ENCODE measurements at places on chromosomes 2 and 18.

- no peak for DNase-seq
Observed at GRCh38 chr18:54268751-54269150, 566 bp upstream of the POLI start.

DNA sequence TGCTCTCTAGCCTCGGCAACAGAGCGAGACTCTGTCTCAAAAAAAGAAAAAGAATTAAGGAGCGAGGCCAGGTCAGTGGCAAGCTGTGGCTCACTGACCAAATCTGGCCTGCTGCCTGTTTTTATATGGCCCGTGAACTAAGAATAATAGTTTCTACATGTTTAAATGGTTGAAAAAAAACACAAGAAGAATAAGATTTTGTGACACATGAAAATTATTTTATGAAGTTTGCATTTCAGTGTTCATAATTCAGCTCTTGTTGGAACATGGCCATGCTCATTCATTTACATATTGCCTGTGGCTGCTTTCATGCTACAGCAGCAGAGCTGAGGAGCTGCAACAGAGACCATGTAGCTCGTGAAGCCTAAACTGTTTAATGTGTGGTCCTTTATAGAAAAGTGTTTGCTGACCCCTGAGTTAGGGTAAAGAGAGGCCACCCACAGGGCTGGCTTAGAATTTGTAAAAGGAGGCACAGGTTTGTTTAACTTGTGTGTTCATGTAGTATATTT is 59.5 kb downstream of the MFSD6 start:
- no peak for DNase-seq

DNA sequence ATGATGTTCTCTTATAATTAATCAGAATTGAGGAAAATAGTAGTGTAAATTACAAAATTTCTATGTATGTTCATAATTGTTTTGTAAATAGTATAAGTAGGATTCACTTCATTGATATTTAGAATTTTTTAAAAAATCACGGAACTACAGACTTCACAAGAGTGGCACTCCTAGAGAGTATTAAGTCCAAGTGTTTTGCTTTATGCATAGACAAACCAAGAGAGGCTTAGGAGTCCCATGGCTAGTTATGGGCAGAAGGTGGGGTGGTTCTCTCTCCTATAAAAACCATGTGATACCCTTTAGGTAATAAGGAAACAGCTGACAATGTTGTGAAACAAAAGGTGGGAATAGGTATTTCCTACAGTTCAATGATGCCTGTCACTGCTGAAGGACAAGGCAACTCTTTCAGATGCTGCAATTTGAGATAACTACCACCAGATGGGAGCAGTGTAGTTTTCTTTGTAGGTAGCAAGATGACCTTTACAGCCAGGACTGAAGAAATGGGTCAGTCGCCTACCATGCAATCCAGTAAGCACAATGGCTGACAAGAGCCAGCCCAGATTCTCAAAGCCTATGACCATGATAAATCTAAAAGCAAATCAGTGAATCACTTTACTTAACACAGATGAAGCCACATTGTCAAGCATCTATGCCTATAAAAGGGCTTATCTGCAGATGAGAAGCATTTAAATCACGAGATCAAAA is 83.9 kb downstream of the AAK1 start:
- DNase-seq, result peak; percentile 44

GRCh38 chr2:11744631-11745394 is 1.6 kb upstream of the LPIN1 start:
- DNase-seq, result peak; percentile 71

- no peak for DNase-seq
Observed at GRCh38 chr18:9094307-9095226, 7.9 kb upstream of the NDUFV2 start.

- no peak for DNase-seq
Observed at GRCh38 chr18:12455496-12455895, 47.8 kb downstream of the PRELID3A start.

DNA sequence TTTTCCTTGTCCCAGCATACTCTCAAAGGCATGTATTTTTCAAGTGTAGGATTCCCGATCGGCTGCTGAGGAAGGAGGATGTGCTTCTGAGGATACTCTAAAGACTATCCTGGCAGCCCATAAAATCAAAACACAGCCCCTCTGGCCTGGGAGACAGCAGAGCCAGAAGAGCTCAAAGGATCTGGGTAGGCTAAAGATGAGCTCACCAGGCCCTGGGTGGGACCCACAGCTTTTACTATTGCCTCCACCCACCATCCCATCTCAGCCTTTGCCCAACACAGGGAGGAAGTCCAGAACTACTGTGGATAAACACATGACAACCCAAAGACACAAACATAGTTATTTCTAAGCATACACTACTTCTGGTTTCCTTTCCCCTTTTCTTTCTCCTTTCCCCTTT is 79.1 kb upstream of the ZFP36L2 start:
- no peak for DNase-seq

DNA sequence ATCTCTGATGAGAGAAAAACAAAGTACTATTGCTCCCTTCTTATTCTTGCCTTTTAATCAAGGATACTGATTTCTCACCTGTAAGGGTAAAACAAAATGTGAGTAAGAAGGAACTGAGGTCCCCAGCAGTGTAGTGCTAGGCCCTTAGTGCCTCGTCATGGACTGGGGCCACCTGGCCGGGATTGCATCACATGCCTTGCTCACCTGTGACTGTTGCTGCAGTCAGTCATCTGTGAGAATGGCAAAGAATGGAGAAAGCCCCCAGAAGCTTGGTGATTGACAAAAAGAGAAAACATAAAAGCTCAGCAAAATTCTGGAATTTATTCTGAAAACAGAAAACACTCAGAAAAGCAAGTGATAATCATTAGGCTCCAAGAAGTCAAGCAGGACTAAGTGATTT is 63.4 kb downstream of the SPATS2L start:
- no peak for DNase-seq

- DNase-seq, result peak; percentile 72
Observed at GRCh38 chr18:41391616-41392595, 563.1 kb upstream of the PIK3C3 start.

- no peak for DNase-seq
Observed at GRCh38 chr2:73021371-73022010, 50.0 kb downstream of the SFXN5 start.

GRCh38 chr18:78080761-78081160 is 831.1 kb downstream of the GALR1 start:
- no peak for DNase-seq

DNA sequence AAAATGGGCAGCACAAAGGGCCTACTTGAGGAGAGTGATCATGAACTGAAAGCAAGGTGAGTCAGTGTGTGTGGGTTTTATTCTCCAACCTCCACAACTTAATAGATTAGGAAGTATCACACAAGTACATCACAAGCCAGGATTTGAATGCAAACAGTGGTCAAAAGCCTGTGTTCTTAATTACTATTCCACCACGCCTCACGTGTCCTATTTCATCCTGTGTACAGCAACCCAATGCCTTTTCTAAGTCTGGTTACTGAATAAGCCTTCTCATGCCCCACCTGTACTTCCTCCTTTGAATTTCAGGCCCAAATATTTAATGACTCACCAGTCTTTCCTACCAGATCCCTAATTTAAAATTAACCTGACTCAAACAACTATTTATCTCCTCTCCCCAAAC is 755.7 kb upstream of the SLC8A1 start:
- no peak for DNase-seq

DNA sequence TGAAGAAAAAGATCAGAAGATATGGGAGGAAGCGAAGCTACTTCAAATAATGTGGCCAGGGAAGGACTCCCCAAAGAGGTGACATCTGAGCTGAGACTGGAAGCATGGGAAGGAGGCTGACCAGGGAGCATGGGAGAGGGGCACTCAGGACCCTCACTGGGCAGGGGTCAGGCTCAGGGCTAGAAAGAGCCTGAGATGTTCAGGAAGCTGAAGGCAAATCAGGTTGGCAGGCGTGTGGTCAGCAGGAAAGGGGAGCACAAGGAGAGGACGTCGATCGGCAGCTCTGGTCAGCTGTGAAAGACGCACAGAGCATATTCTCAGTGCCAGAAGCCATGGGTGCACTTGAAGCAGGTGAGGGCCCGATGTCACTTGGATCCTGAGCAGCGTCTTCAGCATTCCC is 38.2 kb upstream of the KLHL29 start:
- no peak for DNase-seq

GRCh38 chr2:237533668-237534161 is 32.7 kb upstream of the PRLH start:
- DNase-seq, result no peak

DNA sequence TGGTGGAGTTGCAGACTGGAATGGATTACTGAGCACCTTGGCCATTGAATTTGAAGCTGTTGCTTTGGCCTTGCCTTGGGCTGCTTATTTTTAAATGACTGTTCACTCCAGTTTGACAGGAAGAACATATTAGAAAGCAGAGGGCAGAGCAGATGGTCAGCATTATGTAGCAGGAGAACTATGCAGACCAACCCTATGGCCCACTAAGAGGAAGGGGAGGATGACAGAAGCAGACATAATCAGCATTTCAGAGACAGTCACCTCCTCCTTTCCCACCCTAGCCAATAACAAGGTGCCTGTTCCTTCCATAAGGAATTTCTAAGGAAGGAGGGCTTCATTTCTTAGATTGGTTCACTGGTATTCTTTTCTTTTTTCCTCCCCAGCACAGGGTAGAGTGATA is 2.4 kb downstream of the CHRNA1 start:
- no peak for DNase-seq
